Mucosa of gallbladder (tissue), 1 donor: ENCODE measurements at places on chromosomes 11 and 22. TPM values are rescaled to one million over a fixed set of nuclear protein-coding genes. Genes with fewer than 3 reads are reported as not detected.

DNA sequence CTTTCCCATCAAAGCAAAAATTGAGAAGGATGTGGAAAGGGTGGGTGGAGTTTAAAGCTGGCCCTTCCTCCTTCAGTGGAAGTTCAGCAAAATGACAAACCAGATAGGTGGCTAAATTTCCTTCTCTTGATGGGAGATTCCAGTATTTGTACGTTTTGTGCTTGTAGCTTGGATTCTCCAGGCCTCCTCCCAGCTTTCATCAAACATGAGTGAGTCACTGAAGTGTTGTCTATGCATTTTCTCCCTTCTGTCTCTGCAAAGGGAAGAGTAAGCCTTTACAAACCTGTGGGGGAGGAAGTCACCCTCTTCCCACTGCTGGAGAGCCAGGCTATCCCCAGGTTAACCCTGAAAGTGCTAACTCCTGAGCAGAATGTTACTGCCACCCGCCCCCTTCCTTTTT is 6.4 kb downstream of the MARK2 start:
- DNase-seq, result no peak

- DNase-seq, result no peak
Measured at GRCh38 chr22:38710351-38710750, 4.6 kb downstream of the GTPBP1 start.

The PRR33 gene
- total RNA-seq, result not detected

The KCNK4 gene
- total RNA-seq, result not detected

The OR4A16 gene
- not detected for total RNA-seq

- no peak for DNase-seq
Measured at GRCh38 chr22:41501209-41501608, 32.3 kb downstream of the ACO2 start.

The TMEM132A gene
- 18.5 TPM for total RNA-seq

GRCh38 chr11:57314221-57314973 is 10.4 kb downstream of the TNKS1BP1 start:
- DNase-seq, result no peak

- DNase-seq, result no peak
Measured at GRCh38 chr11:83409891-83410290, 123.7 kb upstream of the CCDC90B start.

GRCh38 chr22:24681236-24681635 is 78.2 kb downstream of the GGT1 start:
- no peak for DNase-seq

- no peak for DNase-seq
Measured at GRCh38 chr11:113992459-113993110, 17.7 kb downstream of the HTR3A start.
